Islet precursor cell (in vitro differentiated cells): ENCODE measurements at places on chromosomes 12 and 14.
A peak's percentile ranks its signal among the peaks of the same experiment; 100 is the strongest.

DNA sequence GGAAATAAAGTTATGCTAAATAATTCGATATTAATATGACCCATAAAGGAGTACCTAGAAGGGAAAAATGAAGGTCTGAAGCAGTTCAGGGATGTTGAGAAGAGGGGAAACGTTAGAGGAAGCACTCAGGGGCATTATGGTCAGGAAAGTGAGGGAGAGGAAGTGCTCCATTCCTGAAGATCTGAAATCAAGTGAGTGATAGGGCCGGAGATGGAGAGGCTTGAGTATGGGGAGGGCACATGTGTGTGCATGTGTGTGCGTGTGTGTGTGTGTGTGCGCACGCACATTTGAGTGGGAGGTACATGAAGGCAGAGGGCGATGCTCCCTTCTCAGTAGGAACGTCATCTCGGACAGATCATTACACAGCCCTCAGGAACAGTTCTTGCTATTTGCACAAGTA lies 4.9 kb upstream of the DCD start:
- DNase-seq, result no peak

DNA sequence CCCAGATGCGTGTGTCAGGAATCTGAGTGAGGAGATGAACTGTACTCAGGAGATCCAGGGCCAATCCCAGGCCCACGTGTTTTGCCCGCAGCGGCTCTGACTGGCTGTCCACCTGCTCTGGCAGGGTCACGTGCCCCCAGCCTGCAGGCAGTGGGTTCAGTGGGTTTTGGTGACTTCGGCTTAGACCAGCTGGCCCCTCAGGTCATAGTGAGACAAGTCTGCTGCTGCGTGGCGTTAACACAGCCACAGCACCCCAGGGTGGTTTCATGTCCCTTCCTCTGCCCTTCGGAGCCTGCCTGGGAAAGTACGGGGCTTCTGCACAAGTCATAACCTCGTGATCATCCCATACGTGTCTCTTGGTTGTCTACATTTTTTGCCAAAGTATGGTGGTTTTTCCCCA lies 2.6 kb downstream of the FBRSL1 start:
- no peak for DNase-seq

DNA sequence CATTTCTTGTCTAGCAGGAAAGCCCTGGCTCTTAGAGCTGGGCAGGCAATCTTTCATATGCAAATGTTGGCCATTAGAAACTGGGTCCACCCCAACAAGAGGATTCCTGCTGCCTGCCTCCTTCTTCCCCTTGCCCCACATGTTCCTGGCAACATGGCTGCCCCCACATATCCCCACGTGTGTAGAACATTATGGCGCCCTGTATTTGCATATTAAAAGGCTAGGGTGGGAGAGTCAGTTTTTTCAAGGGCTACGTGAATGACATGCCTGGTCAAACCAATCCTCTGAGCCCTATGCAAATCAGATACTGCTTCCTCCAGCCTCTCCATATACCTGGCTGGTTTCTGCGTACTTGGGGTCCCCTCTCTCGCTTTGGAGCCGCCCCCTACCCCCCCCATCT lies 514.0 kb downstream of the FUT8 start:
- no peak for DNase-seq

DNA sequence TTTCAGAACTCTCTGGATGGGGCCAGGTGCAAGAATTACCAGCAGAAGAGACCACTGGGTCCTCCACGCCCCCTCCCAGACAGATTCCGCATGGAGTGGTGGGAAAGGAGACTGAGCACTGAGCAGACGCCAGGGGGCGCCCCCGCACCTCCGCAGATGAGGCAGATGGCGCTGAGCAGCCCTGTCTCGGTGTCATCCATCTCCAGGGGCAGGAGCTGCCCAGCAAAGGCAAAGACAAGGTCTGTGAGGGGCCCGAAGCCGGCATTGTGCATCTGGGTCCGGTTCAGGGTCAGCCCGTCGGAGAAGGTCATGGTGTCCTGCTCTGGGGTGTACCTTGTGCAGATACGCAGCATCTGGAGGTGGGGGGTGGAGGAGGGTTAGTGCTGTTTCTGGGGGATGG lies 6.3 kb upstream of the ITGB7 start:
- DNase-seq, result peak; percentile 96

DNA sequence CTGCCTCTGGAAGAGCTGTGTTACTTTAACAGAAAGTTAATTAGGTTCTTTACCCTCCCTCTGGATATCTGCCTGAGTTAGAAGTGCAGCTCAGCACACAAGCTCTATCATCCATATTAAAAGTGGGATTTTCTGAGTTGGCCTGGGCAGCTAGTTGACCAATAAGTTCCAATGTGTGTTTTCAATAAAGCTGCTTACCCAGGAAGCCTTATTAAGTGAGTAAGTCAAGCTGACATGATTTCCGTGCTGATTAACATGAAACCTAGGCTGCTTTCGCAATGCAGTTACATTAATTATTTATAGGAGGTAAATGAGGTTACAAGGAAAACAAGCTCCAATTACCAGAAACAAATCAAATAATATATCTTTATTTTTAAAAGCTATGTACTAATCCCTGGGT lies 4.8 kb downstream of the NEUROD4 start:
- no peak for DNase-seq

DNA sequence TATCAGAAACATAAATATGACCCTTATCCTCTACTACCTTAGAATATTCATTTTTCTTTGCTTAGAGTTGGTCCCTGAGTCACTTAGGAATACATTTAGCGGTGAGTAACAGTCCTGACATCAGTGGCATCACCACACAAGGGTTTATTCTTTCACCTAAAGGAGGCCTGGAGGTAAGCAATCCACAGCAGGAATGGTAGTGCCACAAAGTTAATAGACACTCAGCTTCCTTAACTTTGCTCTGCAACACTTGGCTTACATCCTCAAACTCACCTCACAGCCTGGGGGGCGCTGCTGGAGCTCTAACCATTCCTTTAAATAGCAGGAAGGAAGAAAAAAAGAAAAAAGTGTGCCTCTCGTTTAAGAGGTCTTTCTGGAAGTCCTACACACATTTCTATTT lies 29.1 kb downstream of the BBOF1 start:
- DNase-seq, result peak; percentile 75

- no peak for DNase-seq
These were observed 759.1 kb downstream of the GALC start for GRCh38 chr14:87233806-87234384.

- DNase-seq, result peak; percentile 93
These were observed 1.7 kb downstream of the SINHCAF start for GRCh38 chr12:31324116-31324844.

- DNase-seq, result no peak
These were observed 11.8 kb upstream of the ENDOU start for GRCh38 chr12:47736877-47737676.

GRCh38 chr14:20422886-20423285 lies 9.6 kb upstream of the TEP1 start:
- DNase-seq, result no peak

DNA sequence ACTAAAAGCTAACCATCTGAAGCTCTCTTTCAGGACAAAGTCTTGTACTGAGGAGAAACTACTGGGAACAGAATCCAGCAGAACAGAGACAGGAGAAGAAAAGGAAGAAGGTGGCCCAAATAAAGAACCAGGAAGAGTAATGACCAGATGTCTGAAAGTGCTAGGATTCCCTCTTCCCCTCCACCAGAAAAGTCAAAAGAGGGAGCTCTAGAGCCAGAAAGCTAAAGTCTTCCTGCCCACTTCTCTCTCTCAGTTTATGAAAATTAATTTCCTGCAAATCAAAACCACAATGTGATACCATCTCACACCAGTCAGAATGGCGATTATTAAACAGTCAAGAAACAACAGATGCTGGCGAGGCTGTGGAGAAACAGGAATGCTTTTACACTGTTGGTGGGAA lies 47.2 kb downstream of the SPPL3 start:
- DNase-seq, result no peak

DNA sequence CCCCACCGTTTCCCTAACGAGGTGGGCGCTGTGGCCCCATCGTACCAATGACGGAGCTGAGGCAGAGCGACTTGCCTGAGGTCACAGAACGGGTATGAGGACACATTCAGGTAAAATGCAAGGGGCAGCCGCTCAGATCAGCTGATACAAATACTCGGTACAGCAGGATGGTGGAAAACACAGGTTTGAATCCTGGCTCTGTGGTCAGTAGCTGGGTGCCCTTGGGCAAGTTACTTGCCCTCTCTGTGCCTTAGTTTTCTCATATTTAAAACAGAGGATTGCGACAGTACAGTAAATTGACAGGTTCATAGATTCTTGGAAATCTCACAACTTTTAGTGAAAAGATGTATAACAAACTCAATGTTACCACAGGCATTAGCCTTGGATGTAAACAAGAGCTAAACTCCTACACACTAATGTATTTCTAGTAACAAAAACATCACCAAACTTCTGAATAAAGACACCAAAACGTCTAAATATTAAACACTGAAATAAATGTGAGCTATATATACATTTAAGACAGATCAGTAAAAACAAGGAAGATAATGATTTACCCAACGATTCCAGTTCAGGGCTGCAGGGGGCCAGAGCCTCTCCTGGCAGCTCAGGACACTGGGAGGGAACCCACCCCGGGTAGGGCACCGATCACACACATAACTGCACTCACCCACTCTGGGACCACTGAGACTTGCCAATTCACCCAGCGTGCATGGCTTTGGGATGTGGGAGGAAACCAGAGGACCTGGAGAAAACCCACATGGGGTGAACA lies 128.4 kb downstream of the RBM19 start:
- DNase-seq, result no peak

DNA sequence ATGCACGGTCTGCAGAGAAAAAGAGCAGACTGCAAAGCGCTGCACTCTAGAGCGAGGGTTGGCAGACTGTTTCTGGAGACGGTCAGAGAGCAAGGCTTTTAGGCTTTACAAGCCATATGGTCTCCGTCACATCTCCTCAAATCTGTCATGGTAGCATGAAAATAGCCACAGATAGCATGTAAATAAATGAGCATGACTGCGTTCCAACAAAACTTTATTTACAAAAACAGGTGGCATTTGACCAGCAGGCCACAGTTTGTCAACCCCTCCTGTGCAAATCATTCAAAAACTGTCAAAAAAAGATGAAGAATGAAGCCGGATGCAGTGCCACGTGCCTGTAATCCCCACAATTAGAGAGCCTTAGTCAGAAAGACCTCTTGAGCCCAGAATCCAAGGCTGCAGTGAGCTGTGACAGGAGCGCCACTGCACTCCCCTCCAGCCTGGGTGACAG lies 18.9 kb downstream of the SYNE3 start:
- no peak for DNase-seq

GRCh38 chr14:99309220-99309766 lies 37.3 kb upstream of the BCL11B start:
- DNase-seq, result no peak

DNA sequence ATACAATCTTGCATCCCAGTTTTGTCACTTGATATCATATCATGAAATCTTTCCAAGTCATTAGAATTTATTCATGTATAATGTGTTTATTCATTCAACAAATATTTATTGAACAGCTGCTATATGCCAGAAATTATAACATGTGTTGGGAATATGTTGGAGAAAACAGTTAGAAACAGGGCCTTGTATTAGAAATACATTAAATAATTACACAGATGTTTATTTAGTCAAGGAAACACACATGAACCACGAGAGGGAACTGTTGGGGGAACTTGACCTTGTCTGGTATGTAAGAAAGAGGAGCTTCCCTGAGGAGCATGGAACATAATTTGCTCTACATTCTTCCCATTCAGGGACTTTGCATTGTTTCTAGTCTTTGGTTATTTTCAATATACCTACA lies 191.7 kb upstream of the FRMD6 start:
- no peak for DNase-seq

- DNase-seq, result no peak
These were observed 225.6 kb downstream of the EFCAB11 start for GRCh38 chr14:89728964-89729363.

GRCh38 chr12:31531893-31532292 lies 59.0 kb downstream of the DENND5B start:
- no peak for DNase-seq

GRCh38 chr12:114194956-114195355 lies 211.0 kb downstream of the TBX5 start:
- no peak for DNase-seq

DNA sequence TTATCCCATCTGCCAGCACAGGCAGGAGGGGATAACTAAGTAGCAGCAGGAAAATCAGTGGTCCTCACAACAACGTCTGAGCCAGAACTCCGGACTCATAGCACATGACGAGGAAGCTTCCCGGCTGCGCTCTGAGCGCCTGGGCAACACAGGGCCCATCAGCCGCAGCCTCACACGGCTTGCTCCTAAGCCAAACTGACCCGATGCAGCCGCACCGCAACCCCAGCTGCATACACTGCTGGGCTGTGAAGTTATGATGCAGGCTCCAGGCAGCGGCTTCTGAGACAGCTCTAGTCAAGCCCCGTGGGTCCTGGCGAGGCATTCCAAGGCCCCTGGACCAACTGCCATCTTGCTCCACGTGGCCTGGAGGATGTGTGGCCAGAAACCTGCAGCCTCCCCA lies 28.1 kb downstream of the ZFYVE21 start:
- peak; percentile 37 for DNase-seq

DNA sequence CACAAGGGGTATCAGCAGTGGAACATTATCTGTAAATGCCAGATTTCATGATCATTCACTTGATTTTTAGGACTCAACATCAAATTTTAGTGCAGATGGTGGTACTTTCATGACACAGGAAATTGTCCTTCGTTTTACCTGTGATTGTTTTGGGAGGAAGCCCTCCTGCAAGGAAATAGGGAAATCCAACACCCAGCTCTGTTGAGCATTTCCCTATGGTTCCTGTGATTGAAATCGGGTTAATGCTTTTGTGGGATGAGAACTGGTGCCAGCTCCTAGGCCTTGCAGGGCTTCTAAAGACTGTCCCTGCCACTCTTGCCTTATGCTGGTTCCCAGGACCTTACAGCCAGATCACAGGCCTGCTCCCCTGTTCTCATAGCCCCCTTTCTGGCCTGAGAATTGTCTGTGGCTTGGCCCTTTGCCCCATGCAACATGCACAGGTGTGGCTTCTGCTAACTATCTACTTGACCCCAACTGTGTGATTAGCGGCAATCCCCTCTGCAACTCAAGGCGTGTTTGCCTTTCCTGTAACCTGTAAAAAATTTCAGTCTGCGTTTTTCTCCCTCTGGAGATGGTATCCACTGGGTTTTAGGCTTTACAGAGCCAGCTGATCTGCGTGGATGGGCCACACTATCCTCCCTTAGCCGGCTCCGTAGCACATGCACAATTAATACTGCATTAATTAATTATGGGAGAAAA lies 112.5 kb downstream of the ETV6 start:
- DNase-seq, result no peak

GRCh38 chr12:57617942-57618341 lies 6.7 kb downstream of the ARHGEF25 start:
- DNase-seq, result no peak

DNA sequence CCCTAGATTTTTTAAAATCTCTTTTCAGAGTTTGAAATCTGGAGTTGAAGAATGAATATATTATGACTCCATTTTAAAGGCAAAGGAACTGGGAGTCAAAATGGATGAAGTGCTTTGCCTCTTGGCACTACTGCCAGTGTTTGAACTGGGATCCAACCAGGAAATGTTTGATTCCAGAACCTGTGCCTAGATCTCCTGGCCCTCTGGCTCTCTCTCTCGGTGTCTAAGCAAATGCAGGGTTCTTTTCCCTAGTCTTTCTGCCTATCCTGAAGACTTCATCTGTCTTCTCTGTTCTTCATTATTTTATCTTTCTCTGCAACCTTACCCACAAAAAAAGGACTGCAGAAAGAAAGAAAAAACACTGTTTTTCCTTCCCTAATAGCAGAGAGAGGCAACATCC lies 17.0 kb downstream of the BTG1 start:
- DNase-seq, result no peak
